ENCODE measurements at places on chromosomes 12 and 14.

DNA sequence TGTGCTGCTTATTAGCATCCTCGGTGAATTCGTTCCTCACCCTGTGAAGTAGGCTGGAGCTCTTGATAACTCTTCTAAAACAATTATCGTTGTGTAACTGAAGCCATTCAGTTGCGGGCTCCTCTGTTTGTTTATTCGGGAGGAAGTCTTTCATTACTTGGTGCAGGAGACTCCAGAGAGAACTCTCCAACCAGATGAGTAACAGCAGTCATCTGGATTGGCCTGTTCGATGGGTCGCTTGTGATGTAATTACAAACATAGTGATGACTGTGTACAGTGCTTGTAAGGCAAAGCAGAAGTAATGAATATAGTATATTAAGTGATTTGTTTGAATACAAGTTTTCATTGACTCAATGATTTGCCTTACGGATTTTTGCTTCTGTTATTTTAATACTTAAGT is 10.9 kb downstream of the ATP6V0A2 start:
- DNase-seq, result no peak

DNA sequence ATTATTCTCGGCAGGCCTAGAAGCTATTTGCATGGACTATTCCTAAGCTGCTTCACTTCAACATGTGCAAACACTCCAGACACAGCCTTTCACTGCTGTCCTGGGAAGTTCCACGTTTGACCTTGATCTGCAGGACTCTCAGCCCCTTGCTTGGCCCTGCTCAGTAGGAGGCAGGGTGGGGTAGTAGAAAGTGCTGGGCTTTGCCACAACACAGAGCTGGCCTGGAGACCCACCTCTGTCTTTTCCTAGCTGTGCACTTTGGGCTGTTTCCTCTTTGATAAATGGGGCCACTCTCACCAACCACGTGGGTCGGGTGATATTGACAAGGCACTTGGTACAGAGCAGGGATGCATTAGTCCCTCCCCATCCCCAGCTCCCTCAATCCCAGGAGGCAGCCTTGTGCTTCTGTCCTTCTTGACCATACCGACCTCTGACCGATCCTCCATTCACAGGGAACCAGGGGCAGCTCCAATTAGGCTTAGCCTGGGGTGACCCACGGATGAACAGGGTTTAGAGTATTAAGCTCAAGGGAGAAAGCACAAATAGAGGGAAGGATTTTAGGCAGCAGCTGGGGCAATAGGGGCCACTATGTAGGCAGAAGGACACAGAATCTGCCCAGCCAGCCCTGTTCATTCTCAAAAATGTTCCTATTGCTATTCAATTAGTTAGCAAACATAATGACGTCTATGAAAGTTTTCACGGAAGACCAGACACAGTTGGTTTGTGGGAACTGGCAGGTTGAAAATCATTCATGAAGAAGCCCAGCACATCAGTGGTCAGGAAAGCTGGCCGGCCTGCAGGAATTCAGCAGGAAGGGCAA is 63.3 kb downstream of the SYNE3 start:
- no peak for DNase-seq

DNA sequence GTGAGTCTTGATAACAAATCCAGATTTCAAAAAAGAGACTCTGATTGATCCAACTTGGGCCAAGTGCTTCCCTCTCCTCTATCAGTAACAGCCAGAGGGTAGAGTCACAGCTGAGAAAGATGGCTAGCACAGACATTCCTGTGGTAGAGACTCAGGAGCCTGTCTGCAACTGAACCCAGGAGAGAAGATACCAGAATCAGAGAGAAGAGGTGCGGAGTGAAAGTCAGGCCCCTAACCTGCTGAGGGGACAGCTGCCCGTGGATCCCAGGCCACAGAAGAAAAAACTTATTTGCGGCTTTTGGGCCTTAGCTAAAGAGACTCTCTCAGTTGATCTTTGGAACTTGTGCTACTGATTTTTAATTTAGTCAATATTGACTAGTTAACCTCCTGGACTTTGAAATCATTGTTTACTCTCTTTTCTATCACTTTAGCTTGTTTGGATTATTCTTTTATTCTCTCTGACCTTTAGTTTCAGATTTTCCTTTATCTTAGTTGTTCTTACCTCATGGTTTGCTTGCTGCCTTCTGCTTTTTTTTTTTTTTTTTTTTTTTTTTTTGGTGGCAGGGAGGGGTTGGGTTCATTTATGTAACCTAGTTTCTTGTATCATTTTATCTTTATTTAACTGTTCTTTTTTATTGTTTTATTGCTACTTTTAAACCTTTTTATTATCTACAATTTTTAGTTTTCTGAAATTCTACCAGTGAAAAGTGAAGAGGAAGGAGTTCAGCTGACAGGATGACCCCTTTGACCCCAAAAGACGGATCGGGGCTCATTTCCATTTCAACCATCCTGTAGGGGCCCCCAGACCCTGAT is 154.9 kb upstream of the KRR1 start:
- DNase-seq, result no peak

DNA sequence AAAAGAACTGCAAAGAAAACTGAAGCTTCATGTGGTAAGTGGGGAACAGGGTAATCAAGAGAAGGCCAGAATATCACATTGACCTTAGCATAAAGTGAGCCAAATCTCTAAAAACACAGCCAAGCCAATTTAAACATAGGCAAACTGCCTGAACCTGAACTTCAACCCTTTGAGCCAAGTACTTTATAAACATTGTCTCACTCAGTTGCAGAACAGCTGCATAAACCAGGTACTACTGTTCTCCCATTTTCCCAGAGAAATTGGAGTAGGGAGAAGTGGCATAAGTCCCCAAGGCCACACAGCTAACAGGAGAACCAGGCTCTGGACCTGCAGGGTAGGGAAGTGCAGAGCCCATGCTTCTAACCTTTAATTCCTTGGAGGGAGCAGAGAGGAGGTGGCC is 30.4 kb upstream of the FKBP4 start:
- DNase-seq, result no peak

- no peak for DNase-seq
These were observed 87.1 kb downstream of the TMEM260 start for GRCh38 chr14:56666716-56667115.

- DNase-seq, result no peak
These were observed 11.2 kb downstream of the NUAK1 start for GRCh38 chr12:106127338-106128126.

GRCh38 chr12:42510823-42511222 is 78.7 kb downstream of the PRICKLE1 start:
- no peak for DNase-seq

DNA sequence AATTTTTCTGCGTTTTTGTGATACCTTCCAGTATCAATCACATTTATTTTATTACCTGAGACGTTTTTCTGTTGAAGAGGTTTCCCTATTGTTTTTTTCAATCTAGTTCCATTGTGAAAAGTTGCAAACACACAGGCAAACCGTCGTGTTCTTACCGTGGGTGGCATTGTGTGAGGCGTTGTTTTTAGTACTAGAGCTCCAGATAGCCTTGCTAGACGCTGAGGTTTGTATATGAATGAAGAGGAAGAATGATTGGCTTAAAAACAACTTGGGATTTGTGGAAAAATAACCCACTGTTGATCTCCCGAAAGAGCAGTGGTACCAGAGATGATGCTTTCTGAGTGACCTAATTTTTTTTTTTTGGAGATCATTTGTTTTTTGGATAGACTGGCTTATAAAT is 1.0 kb downstream of the SOCS4 start:
- no peak for DNase-seq

DNA sequence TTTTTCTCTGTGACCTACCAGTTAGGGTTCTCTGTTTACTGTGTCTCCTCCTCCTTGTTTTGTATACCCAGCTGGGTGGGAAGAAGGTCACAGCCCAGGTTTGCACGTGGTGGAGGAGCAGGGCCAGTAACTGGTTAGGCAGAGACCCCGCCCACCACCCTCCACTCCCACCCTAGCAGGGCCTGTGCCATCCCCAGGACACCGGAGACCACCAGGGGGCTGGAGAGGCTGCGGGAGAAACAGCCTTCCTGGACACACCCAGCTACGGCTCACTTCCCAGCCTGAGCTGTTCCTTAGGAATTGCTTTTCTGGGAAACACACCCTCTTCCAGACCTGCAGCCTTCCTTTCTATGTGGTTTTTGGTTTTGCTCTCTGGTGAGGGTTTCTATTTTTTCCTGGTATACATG is 21.1 kb downstream of the BDKRB2 start:
- no peak for DNase-seq

DNA sequence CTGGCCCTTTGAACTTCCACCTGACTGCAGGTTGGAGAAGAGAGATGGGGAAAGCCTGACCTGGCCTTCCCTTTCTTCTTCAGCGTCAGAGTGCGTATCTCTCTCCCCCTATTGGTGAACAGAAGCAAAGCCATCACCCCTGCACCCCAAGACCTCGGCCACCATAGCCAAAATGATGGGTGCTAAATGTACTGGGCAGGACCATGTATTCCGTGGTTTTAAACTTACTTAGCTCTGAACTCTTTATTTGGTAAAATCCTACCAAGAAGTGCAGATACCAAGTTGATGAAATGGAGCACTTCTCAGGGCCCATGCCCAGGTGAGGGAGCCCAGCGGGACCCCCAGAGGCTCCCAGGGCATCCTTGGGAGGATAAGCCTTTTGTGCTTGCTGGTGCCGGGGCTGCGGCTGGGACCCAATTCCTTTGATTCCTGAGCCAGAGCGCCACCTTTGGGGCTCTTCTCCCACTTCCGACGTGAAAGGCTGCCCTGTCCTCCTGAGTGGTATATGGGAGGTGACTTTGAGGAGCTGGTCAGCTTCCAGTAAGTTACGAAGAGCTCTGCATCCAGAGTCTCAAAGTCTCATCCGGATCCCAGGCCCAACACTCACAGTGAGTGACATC is 9.4 kb downstream of the CCND2 start:
- no peak for DNase-seq

Measured in inflammatory macrophage (primary cell).